Left lung (tissue), 14 donors: ENCODE measurements at places on chromosomes 4 and X. TPM values are rescaled to one million over a fixed set of nuclear protein-coding genes. Genes with fewer than 3 reads are reported as not detected.

The GDPD2 gene
- polyA plus RNA-seq = 0.38 TPM

The DUSP21 gene
- not detected for polyA plus RNA-seq

GRCh38 chr4:88320224-88320779 is 35.9 kb upstream of the PPM1K start:
- no peak for DNase-seq

DNA sequence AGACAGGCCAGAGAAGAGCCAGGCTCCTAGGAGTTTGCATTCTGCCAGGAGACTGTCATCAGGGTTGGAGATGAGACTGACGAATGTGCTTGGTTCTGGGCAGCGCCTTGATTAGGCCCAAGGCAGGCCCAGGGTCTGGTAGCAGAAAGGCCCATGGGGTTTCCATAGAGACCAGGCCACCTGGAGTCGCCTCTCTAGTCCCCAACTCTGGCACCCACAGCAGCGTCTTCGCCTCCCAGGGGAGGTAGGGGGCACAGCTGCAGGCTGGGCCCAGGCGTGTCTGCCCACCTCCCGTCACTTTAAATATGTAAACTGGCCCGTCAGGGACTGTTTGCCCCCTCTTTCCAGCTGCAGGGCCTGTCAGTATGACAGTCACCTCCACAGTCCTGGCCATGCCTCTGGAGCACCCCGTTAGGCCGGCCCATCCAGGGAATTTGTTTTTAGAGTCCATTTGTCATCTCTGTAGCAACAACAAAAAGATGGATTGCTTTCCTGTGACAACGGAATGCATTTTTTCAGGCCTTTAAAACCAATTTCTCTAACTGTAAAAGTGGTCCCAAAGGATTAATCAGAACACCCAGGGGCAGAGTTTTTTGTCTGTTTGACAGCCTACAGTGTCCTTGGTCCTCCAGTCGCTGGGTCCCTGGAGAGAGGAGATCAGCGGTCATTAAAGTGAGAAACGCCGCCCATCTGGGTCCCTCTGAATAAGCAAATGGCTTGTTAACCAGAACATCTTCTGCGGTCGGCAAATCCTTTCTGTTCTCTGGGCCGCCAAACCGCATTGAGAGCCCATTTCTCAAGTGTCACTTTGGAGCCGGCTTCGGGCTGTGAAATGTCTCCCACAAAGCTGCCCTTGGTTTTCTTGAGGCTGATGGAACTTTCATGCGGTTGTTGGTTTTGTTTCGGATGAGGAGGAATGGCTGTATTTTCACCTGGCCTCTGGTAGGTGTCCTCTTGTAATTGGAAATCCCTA is 153.0 kb upstream of the PSAPL1 start:
- DNase-seq = no peak

- DNase-seq = peak; percentile 39
These were observed 565 bp upstream of the ZNF41 start for GRCh38 chrX:47483306-47484268.

DNA sequence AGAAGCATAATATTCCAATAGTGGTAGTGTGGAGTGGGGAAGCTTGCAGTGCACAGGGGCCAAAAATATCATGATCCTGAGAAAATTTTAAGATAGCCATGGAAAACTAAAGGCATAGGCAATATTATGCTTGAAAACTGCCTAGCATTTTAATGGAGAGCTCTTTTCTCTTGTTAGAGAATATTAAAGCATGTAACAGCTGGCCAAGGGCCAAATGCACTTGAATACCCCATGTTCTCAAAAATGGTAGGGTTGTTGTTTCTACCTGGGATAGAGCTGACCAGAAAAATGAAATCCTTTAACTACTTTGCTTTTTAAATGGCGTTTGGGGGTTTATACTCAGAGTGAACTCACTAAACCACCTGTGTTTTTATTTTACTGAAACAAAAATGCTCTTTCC is 739.6 kb upstream of the SLIT2 start:
- DNase-seq = no peak

GRCh38 chr4:85842540-85842939 is 367.6 kb downstream of the ARHGAP24 start:
- no peak for DNase-seq
